Adipocyte (in vitro differentiated cells): ENCODE measurements at places on chromosomes 11 and 22.

DNA sequence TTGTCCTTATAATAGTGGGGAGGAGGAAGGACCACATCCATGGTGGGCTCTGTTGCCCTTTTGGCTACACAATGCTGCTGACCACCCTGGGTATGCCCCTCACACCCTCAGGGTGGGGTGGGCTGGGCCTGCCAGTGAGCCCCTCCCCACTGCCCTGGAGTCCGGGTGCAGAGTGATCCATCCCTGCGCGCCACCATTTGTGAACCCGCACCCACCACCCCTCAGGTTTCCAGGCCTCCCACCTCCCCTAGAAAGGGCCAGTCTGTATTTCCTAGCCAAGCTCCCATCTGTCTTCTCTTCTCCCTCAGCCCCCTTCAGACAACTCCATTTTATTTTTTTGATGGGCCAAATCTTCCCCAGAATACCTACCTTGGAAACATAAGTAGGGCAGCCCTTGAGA, 25.0 kb downstream of the MS4A10 start:
- no peak for DNase-seq

DNA sequence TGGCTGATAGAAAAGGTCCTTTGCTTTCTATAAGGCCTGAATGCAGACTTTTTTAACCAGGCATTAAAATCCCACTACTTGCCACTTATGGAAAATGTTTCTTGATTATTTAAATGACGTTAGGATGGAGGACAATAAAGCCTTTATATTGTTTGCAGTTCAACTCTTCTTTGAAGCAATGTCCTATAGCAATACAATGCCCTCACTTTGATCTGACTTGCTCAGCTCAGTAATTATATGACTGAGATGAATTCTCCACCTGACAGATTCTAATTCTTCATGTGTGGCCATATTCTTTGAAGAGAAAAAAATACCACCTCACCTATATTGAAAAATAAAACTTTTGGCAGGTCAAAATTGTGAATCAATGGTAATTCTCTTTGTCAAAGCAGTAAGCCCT, 182.0 kb upstream of the MTMR2 start:
- no peak for DNase-seq

GRCh38 chr22:25465949-25466348, 98.5 kb upstream of the GRK3 start:
- DNase-seq = no peak

- DNase-seq = no peak
These were observed 49.3 kb upstream of the SYT9 start for GRCh38 chr11:7202412-7202811.

DNA sequence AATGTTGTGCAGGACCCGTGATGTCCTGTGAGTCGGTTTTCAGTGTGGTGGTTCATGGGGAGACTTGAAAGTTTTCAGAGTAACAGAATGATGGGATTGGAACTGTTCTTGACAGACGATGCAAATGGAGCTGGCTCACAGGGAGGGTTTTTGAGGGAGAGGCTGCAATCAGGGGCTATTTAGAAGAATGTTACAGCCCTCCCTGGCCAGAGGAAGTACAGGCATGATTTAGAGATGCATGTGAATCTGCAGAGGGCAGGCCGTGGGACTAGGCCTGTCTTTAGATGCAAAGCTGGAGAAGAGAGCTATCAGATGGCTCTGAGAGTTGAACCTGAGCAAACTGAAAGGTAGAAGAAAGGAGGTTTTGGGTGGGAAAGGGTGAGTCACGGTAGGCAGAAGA, 74.6 kb upstream of the YWHAH start:
- no peak for DNase-seq

- no peak for DNase-seq
These were observed 33.3 kb downstream of the AMPD3 start for GRCh38 chr11:10488121-10488933.

- DNase-seq = no peak
These were observed 33.0 kb downstream of the MMP20 start for GRCh38 chr11:102592131-102592530.

DNA sequence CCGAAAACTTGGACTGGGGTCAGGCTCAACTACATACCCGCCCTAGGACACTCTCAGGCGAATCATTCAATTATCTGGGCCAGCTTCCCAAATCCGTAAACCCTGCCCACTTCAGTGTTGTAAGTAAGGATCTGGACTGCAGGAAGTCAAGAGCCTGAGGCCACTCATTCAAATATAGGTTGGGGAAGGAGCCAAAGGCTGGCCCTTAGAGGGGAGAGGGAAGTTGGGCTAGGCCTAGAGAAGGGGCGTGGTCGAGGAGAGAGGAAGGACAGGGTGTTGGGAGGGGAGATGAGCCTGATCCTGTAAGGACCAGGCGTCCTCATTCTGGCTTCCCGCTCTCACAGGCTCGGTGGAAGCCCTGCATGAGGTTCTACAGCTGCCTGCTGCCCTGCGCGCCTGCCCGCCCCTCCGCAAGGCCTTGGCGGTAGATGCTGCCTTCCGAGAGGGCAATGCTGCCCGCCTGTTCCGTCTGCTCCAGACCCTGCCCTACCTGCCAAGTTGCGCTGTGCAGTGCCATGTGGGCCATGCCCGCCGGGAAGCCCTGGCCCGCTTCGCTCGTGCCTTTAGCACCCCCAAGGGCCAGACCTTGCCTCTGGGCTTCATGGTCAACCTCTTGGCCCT, 3.0 kb downstream of the SAC3D1 start:
- DNase-seq = no peak

- peak; percentile 92 for DNase-seq
These were observed 3.9 kb downstream of the HTATIP2 start for GRCh38 chr11:20367313-20367948.

- no peak for DNase-seq
These were observed 37.4 kb downstream of the SCUBE1 start for GRCh38 chr22:43305806-43306205.

GRCh38 chr11:88213406-88213805, 38.2 kb upstream of the RAB38 start:
- DNase-seq = no peak

- DNase-seq = no peak
These were observed 19.2 kb downstream of the SERPIND1 start for GRCh38 chr22:20792966-20793728.
